ENCODE measurements at places on chromosomes 2 and 18.

DNA sequence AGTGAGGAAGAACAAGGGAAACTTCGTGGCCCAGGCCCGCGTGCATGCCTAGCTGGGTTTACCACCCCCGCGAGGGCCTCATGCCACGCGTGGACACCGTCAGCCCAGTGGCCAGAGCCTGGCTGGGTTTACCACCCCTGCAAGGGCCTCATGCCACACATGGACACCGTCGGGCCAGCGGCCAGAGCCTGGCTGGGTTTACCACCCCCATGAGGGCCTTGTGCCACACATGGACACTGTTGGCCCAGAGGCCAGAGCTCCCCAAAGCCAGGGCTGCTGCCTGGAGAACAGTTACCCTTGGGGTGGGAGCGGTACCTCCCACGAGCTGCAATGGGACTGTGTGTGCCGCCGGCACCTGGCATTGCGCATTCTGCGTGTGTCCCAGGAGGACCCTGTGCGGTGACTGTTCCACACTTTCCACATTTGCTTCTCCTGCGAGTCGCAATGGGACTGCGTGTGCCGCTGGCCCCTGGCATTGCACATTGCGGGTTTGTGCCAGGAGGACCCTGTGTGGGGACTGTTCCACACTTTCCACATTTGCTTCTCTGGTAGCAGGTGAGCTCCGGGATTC lies 105.6 kb upstream of the CTDP1 start:
- DNase-seq, result no peak

GRCh38 chr2:25367296-25367695 lies 25.6 kb upstream of the DNMT3A start:
- no peak for DNase-seq

GRCh38 chr2:37721201-37721560 lies 49.7 kb upstream of the CDC42EP3 start:
- no peak for DNase-seq

DNA sequence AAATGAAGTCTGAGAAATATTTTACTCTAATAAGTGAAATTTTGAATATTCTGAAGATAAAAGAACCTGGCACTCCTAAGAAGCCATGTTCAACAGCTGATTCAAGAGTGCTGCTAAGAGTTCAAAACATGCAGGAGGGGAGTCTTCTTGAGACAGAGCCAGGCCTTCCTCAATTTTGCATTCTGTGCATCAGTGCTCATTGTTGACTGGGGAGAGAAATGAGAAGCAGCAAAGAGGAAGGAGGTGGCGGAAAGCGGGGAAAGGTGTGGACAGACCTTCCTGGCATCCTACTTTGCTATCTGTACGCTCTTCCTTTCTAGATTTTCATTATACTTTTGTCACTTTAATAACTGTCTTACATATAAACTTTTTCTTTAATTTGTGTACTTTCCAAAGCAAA lies 29.7 kb upstream of the TXNDC2 start:
- no peak for DNase-seq

- peak; percentile 74 for DNase-seq
Measured at GRCh38 chr2:231925303-231926179, 655 bp downstream of the NPPC start.

GRCh38 chr2:121137571-121137970 lies 147.4 kb downstream of the TFCP2L1 start:
- DNase-seq, result no peak

DNA sequence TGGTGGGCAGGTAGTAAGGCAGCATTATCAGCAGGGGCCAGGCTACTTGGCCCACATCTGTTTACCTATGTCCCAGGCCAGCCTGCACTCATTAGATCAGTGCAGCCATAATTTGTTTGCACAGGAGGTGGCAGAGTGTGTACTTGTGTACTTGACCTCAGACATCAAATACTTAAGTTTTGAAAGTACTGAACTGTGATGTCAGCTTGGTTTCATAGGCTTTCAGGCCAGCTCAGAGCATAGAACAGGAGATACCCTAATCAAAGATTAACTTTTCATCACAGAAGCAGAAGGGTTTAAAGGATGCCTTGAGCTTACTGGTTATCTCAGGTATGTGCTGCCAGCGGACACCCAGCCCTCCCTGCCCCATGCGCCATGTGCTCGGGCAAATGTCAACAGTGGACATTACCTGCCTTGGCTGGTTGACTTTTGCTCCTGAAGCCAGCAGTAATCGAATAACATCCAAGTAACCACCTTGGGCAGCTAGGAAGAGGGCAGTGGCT lies 33.2 kb downstream of the ANKRD29 start:
- no peak for DNase-seq

DNA sequence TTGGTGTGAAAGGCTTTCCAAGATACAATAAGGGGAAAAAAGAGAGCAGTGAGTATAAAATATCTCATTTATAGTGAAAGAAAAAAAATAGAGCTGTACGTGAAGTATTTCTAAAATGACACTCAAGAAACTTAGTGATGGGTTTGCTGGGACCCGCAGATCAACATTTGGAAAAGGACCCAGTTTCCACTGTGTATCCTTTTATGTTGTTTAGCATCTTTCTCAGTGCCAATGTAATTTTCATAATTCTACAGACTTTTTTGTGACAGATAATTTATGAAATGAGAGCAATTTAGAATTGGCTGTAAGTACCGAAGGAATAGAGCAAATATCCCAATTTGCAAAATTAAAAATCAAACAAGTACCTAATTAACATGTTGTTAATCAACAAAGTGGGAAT lies 116.9 kb downstream of the SH3BP4 start:
- no peak for DNase-seq

DNA sequence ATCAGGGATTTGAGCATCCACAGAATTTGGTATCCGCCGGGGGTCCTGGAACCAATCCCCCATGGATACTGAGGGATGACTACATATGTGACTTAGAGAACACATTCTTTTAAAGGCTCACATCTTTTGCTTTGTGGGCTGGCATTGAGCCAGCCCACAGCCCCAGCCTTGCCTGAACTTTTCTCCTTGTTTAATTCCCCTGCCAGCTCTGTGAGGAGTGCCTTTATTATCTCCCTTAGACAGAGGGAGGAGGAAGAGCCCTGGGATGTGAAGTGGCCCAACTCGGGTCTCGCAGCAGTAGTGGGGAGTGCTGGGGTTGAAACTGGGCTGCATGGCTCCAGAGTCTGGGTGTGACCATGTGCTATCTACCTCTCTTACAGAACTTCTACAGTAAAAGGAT lies 7.6 kb downstream of the TTC39C start:
- no peak for DNase-seq
